ENCODE measurements at places on chromosomes 11 and 22. TPM values are rescaled to one million over a fixed set of nuclear protein-coding genes. Genes with fewer than 3 reads are reported as not detected.

Gene HIRA
- 14.7 TPM for total RNA-seq

Gene OR51L1
- total RNA-seq, result not detected

Gene ADAMTS15
- total RNA-seq, result 2.6 TPM

Gene DSCAML1
- total RNA-seq, result not detected

Gene PAAF1
- total RNA-seq, result 2.2 TPM

Gene FOLH1
- total RNA-seq, result not detected

DNA sequence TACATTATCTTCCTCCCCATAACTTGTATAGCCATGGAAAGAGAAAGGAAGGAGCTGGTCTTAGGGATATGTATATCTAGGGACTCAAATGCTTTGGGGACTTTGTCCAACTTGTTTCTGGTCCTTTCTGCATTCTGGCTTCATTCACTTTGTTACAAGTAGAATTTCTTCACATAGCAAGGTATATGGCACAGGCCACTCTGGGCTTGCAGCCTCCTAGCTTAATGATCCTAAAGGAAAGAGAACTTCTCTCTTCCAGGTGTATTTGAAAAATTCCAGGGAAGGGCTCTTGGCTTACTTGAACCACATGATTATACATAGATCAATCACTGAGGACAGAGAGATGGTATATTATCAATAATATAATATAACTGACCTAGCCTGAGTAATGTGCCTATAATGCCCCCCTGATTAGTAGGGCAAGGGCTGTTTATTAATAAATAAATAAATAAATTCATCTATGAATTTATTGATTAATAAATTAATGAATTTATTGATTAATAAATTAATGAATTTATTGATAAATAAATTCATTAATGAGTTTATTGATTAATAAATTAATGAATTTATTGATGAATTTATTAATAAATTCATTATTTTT, 48.2 kb upstream of the CEP295 start:
- DNase-seq, result no peak

- DNase-seq, result no peak
Observed at GRCh38 chr11:78791254-78791653, 216.6 kb upstream of the NARS2 start.

- no peak for DNase-seq
Observed at GRCh38 chr11:109960831-109961230, 132.4 kb upstream of the ZC3H12C start.

- no peak for DNase-seq
Observed at GRCh38 chr22:46293577-46294260, 3.0 kb upstream of the GTSE1 start.

DNA sequence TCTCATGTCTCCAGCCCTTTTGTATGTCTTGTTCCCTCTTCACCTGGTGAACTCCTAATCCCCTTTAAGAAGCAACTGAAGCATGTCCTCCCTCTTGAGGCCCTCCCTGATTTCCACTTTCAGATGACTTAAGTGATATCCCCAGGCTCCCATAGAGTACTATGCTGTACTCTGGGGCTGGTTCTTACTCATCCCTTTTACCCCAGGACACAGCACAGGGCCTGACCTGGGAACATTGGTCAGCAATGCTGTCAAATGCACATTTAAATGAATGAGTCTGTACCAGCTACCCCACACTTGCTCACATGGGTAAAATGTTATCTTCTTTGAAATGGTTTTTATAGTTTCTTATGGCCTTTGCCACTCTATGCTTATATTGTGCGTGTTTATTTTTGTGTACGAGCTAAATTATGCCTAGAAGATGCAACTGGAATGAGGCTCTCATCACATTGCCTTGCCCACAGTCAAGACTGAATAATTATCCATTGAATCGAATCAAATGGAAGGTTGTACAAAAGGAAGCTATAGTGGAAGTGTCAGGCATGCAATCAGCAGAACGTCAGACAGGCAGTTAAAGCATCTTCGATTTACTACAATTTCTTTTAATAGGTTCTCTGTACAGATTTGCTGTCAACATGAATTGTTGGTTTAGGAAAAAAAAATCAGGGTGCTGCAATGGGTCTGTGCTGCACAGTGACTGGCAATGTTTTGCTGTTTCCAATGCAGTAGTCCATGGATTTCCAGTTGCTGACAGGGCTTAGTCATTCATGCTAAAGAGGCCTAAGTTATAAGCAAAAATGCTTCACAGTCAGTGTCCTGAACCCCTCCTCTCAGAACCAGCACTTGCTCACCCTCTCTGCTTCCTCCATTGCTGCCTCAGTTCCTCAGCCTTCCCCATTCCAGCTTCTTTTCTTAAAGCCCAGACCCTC, 79.5 kb downstream of the PARVA start:
- no peak for DNase-seq

DNA sequence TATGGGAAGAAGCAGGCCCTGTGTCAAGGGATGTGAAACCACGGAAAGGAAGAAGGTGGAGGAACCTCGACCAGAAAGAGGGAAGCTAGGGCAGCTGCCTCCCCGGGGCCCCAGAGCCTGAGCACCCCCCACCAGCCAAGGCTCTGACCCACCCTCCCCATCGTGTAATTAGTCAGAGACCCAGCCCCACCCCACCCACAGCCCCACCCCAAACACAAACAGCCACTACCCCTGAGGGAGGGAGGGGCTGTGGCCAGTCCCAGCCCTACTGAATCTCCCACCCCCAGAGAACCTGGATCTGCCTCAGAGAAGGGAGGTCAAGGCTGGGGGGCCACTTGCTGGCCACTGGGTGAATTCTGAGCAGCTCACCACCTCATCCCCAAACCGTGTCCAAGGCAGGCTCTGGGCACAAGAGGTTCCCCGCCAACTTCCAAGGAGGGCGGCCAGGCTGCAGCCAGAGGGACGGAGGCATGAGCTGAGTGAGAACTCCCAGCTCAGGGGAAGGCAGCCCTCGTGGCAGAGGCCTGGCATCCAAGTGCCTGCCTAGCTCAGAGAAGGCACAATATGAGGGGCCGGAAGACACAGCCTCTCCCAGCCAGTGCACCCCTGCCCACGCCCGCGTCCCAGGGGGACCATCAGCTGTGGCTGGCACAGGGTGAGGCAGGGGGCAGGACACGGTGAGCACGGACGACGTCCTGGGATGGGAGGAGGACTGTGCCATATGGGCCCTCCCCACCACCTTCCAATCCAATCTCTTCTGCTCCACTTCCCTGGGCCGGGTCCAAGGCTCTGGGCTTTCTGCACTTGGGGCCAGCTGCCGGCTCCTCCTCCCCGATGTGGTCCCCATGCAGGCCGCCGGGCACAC, 2.7 kb downstream of the PLXNB2 start:
- no peak for DNase-seq
